ENCODE measurements at places on chromosomes 12 and 14.

GRCh38 chr12:19034937-19035336 is 94.6 kb upstream of the PLEKHA5 start:
- no peak for DNase-seq

GRCh38 chr14:98607341-98607910 is 664.6 kb downstream of the BCL11B start:
- DNase-seq, result no peak

DNA sequence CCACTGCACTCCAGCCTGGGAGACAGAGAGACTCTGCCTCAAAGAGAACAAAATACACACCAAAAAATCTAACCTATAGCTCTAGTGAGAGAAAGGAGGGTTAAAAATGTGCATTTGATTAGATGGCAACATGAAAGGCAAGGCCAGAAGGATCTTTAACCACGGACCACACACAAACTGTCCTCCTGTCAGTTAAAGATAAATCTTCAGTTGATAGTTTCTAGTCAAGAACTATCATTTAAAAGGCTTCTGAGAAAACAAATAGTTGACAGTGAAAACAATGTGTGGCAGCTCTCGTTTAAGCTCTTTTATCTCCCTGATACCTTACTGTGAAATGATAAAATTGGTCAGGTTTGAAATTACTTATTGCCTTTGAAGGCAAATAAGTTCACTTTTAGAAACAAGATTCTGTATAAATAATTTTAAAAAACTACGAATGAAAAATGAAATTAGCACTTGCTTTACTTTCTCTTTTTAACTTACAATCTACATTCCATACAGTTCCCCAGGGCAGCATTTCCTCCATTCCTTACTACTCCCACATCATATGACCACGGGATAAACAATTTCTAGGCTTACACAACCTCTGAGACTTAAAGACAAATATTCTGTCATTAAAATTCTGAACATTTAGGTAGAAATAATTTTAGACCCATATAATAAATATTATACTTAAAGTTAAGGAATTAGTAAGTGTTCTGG is 71.4 kb upstream of the GNPNAT1 start:
- no peak for DNase-seq

GRCh38 chr12:1939801-1940607 is 21.6 kb upstream of the CACNA2D4 start:
- DNase-seq, result peak; percentile 94

GRCh38 chr14:49641697-49642129 is 6.7 kb upstream of the DNAAF2 start:
- no peak for DNase-seq

DNA sequence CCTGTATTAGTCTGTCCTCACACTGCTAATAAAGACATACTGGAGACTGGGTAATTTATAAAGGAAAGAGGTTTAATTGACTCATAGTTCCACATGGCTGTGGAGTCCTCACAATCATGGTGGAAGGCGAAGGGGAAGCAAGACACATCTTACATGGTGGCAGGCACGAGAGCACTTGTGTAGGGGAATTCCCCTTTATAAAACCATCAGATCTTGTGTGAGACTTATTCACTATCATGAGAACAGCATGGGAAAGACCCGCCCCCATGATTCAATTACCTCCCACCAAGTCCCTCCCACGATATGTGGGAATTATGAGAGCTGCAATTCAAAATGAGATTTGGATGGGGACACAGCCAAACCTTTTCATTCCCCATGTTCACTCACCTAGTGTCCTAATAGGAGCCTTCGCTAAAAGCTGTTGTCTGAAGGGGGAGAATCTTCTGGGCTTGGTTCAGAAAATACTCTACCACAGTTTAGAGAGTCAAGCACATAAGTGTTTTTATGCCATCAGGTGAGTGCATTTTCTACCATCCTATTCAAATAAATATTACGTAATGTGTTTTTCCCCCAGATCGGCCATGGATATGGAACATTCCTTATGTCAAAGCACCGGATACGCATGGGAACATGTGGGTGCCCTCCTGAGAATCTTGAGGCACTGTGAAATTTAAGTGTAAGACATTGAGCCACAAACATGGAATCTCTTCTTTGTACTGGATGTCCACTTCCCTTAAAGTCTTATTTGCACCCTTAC is 19.1 kb upstream of the KCNK13 start:
- DNase-seq, result no peak

- no peak for DNase-seq
These were observed 51.9 kb upstream of the REP15 start for GRCh38 chr12:27644158-27644845.

GRCh38 chr12:3364226-3364625 is 126.8 kb upstream of the PRMT8 start:
- no peak for DNase-seq

GRCh38 chr14:76502638-76503037 is 126.7 kb downstream of the ESRRB start:
- DNase-seq, result no peak

DNA sequence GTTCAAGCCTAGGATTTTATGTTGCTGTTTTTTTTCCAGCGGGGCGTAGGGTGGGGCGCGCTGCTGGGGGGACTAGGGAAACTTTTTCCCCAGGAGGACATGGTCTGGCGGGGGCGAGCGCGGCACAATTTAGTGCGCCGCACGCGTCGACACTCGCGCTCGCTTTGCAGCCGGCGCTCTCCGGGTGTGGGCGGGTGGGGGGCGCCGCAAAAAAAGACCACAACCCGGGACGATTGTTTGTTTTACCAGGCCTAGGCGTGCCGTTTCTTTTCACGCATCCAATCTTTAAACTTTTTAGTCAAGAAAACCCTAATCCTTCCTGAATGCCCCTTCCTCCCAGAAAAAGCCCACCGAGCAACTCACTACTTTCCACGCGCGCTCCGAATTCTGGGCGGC is 865 bp upstream of the ZFP36L1 start:
- peak; percentile 58 for DNase-seq

GRCh38 chr12:132571598-132571997 is 38.8 kb downstream of the LRCOL1 start:
- DNase-seq, result no peak

DNA sequence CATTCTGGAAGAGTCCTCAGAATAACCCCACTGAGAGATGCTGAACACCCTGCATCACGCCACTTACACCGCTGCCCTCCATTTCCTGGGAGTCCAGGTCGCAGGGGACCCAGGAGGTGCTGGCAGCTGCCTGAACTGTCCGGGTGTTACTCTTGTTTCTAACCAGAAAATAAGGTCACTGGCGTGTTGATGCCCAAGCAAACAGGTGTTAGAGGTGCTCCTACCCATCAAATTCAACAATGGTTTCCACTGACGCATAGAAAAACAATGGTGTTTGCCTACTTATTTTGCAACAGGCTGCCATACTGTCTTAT is 23.8 kb downstream of the PITPNM2 start:
- no peak for DNase-seq

- DNase-seq, result no peak
These were observed 14.1 kb downstream of the RILPL1 start for GRCh38 chr12:123519141-123520001.

- DNase-seq, result no peak
These were observed at the start of gene KRT80 for GRCh38 chr12:52191841-52192791. TSS of gene KRT80 (minus strand) at chr12:52192014. CDS start at chr12:52191902, 112 bp downstream.

DNA sequence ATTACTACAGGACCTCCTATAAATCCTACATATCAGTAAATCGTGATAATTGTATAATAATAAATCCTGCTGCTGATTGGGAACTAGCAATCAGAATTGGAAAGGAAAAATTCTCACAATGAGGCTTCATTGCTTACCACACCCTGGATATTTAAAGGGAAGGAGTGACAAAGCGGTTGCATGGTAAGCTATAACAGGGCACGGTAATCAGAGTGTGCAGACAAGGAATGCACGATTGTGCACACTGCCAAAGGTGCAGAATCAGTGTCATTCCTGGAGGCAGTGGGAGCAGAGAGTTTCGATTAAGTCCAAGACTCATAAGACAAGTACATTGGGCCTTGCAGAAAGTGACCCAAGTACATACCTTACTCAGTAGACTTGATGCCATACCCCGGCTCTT is 277.5 kb upstream of the NPAS3 start:
- no peak for DNase-seq

DNA sequence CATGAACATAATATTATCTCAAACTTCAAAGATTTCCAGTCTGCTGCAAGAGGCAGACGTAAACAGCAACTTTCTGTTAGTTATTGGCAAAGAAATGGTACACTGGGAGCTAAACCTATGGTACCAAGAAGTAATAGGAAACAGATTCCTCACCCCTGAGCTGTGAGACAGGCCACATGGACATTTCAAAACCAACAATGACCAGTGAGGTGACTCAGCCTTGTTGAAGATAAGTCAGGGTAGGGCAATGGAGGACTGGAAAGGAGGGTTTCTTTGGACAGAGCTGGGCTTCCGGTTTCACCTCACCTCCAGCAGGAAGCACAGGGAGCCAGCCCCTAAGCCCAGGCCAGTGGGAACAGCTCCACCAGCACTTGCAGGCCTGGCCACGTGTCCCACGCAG is 1320.5 kb downstream of the AACS start:
- no peak for DNase-seq

DNA sequence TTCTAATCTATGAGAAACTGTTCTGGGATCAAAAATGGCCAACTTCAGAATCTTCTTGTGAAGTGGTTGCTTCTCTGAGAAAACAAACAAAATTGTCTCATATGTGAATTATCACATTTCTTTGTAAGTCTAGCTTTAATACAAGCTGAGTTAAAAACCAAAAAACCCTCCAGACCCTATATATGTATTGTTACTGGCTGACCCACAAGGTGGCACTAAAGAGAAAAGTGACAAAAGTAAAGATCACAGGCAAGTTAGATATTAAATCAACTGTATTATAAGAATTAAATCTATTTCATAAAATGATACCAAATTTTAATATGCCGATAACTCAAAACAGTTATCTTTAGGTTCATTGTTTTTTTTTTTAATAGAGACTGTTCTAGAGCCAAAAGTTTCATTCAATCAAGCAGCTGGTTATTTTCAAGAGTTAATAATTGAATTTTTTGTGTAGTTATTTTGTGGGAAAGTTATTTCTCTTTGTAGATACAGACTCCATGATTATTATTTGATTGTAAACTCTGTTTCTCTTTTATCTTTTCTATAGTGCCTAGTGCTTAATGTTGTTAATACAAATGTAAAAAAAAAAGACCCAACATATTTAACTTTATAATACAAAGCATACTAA is 7.5 kb upstream of the TRHDE start:
- DNase-seq, result no peak

DNA sequence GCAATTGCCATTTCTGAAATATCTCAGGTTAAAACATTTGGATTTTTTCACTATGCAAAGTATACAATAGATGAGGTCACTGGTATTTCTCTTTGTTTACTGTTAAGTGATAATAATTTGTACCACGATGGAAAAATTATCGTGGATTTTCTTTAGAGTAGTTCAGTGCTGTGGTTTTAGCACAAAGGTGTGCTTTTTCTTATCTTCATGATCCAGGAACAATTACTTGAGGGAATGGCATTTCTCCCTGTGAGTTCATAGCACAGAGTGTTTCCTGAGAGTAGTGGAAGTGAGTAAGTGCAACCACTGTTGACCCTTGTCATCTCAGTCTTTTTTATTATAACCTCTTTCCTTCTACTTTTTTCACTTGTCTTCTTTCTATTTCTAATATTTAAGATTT is 86.8 kb downstream of the FGD4 start:
- no peak for DNase-seq

DNA sequence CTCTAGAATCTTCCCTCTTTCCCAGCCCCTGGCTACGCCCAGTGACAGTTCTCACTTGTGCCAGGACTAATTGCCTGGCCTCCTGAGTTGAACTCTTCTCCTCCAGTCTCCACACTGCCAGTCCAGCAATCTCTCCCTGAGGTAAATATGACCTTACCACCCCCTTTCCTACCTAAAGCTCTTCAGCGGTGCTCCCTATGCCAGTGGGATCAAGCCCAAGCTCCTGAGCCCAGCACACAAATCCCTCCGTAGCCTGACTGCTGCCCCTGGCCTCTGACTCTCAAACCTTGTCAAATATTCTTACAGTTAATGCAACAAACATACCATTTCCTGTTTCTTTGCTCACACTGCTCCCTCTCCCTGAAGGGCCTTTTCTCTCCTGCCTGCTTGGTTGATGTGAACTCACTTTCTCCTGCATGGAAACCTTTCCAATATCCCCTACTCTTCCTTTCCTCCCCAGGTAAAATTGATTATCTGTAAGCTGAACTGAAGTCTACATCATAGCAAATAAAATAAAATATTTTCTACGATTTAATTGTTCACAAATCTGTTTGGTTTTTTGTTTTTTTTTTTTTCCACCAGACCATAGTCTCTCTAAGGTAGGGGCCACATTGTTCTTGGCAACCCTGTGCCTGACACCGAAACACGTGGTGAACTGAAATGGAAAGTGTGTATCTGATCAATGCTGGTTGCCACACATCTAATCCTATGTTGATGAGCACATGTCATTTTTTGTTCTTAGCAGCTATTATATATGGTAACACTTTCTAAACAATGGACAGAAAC is 147.5 kb downstream of the SLC38A6 start:
- no peak for DNase-seq

DNA sequence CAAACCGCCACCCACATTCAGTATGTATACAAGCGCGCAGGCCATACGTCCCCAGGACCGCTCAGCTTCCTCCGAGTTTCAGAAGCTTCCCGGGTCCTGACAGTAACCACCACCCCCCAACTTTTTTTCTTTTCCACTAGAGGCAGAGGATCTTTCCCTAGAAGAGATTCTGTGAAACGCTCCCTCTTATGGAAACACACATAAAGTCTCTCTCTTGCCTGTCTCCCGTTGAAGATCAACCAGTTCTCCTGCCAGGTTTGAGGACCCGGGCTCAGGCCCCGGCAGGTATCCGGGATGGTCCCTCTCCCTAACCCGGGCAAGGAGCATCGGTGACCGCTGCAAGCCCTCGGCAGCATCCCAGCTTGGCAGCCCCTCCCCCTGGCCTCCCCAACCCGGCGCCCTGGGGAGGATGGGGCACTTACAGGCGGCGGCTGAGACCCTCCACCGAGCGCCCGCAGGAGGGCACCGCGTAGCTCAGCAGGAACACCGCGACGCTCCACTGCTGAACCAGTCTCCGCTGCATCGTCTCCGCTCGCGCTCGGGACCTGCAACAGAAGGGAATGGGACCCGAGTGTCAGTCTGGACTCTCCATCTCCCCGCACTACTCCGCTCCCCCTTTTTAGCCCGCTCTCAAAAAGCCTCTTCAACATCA is 3.4 kb downstream of the PTHLH start:
- no peak for DNase-seq

- no peak for DNase-seq
These were observed 50.6 kb downstream of the EP400 start for GRCh38 chr12:132000286-132000872.
